Activated naive CD4-positive, alpha-beta T cell treated with anti-CD3 and anti-CD28 coated beads, Interleukin-2, amount 50 U/mL, for 72 hours (primary cell): ENCODE measurements at places on chromosomes 7 and 10. TPM values are rescaled to one million over a fixed set of nuclear protein-coding genes. Genes with fewer than 3 reads are reported as not detected.

DNA sequence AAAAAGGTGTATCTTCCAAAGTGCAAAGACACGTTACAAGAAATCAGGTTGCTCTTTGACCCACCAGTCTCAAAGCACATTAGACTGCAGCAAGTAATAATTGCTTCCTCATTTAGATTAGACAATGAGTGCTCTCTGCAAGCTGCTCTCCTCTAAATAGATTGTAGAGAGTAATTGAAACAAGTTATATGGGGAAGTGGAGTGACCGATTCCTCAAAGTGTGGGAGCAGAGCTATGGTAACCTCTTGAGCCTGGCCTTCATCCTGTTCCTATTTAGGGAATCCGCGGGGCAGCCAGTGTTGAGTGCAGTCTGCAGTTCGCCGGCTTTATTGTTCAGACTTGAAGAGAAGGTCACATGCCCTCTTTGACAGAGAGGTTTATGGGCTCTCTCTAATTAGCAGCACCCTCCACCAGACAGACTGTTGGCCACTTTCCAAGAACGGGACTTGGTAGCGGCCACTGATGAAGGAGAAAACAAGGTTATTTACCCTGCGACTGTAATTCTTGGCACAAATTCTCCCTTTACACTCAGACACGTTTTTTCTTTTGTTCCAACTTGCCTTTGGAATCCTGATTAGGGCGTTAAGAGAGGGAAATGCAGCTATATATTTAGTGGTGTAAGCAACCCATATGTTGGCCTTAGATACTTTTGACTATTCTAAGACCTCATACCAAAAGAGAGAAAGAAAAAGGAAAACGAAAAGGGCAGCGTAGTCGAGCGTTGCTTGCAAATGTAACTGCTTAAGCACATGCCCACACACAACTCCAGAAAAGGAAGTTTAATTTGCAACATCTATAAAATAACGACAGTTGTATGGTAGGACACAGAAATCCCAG is 107.5 kb downstream of the REEP3 start:
- DNase-seq: no peak

NPSR1 gene
- total RNA-seq: not detected

- peak; percentile 65 for DNase-seq
Observed at GRCh38 chr7:157010588-157011332, at the start of gene MNX1. MNX1 (minus strand) TSS chr7:157010663; CDS start chr7:157010350, 313 bp downstream.

GRCh38 chr7:14585232-14585631 is 317.3 kb downstream of the DGKB start:
- no peak for DNase-seq

SPAM1 gene
- not detected for total RNA-seq
